ENCODE measurements at places on chromosomes 3 and 15.

DNA sequence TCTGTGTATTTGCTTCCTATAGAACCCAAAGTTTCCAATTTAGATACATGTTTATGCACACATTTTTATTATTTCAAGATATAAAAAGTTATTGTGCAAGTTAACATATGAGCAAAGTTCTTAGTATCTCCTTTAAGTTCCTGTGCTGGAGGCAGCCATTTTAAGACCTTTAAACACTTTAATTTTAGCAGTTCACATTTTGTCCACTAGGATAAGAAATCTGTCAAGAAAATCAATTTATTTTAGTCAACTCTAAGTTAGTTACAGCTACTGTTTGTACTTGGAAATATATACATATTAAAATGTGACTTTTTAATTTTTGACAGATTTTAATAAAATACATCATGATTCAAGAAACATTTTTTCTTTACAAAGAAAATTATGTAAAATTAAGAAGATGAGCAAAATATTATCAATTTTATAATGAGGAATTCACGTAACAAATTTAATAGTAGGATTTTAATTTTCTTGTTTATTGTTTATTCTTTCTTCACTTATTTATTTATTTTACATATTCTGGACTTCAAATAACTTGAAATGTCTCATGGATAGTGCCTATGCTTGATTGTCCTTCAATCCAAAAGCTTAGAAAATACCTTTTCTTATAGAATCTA lies 402.6 kb upstream of the GBE1 start:
- DNase-seq: no peak

DNA sequence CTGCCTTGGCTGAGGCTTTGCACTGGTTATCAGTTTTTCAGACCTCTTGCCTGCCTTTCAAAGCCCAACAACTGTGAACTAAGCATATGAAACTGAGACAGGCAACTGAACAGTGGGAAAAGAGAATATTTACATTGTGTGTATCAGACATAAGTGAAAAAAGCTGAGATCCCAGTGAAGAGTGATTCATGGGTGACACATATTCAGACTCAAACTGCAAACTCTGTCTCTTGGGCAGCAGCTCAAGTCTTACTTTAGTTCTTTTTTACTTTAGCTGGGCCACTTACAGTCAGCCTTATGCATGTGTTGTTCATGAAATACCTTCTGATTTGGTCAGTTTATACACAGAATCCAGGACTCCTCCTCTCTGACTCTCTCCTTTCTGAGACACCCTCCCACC lies 19.2 kb downstream of the SUCLG2 start:
- DNase-seq: no peak

DNA sequence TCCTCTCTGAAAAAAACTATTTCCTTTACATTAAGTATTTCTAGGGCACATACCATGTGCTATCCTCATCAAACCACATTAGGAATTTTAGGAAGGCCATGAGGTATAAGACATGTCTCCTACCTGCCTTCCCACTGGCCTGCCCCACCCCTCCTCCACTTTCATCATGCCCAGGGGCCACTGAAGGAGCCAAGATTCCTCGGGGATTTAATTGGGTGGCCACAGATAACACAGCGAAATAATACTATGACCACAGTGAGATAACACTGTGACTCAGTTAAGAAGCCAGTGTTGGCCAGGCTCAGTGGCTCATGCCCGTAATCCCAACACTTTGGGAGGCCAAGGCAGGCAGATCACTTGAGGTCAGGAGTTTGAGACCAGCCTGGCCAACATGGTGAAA lies 9.8 kb upstream of the BMF start:
- no peak for DNase-seq

DNA sequence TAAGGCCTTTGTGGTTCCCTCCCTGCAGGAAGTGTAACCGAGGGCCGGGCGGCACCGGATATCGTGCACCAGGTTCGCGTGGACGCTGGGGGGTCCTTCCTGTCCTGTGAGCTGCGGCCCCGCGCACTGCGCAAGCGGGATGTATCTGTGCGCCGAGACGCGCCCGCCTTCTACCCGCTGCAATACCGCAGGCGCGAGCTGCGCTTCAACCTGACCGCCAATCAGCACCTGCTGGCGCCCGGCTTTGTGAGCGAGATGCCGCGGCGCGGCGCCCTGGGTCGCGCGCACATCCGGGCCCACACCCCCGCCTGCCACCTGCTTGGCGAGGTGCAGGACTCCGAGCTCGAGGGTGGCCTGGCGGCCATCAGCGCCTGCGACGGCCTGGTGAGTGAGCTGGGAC lies 35.9 kb downstream of the SAXO2 start:
- DNase-seq: no peak

DNA sequence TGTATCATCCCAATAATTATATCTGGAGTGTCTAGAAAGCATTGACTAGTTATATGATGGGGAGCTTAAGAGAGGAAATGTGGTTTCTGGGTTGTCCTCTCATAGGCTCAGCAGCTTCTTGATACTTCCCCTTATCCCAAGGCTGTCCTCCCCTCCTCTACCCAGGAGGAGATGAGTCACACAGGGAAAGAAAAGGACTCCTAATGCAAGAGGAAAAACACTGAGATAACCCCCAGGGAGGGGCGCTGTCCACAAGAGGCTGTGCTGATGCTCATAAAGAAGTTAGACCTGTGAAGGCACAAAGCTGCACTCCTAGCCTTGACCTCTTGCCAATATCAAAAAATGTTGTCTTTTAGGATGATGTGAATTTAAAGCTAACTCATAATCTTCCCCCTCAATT lies 28.8 kb upstream of the GYG1 start:
- DNase-seq: no peak

DNA sequence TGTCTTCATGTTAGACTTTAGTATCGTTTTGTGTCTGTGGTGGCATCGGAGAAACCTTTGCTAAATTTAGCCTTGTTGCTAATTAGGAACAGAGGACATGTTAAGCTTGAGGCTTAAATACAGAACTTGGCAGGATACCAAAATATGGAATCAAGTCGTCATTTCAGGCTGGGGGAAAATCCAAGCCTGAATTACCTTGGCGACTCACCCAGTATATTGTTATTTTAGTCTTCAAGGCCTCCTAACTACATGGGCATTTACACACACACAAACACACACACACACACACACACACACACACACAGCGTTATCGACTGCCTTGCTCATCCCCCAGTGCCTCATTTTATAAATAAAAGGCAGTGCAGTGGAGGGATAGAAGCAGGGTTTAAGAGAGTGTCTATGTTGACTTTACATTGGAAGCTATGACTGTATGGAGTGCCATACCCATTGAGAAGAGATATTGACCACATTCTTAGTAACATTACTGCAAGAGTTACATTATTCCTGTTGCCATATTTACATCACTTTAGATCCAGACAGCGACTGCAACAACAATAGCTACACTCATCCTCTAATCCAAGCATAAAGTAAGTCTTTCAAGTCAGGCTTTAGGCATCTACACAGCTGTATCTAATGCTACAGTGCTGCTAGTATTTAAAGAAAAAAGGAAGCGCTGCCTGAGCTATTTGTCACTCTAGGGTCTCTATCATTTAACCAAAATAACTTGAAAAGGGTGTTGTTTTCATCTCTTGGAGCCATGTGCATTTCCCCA lies 210.8 kb upstream of the SEMA6D start:
- DNase-seq: no peak

- DNase-seq: no peak
Measured at GRCh38 chr3:52813810-52814209, 16.7 kb downstream of the ITIH4 start.

GRCh38 chr3:71785532-71786216 lies 726 bp upstream of the PROK2 start:
- no peak for DNase-seq

DNA sequence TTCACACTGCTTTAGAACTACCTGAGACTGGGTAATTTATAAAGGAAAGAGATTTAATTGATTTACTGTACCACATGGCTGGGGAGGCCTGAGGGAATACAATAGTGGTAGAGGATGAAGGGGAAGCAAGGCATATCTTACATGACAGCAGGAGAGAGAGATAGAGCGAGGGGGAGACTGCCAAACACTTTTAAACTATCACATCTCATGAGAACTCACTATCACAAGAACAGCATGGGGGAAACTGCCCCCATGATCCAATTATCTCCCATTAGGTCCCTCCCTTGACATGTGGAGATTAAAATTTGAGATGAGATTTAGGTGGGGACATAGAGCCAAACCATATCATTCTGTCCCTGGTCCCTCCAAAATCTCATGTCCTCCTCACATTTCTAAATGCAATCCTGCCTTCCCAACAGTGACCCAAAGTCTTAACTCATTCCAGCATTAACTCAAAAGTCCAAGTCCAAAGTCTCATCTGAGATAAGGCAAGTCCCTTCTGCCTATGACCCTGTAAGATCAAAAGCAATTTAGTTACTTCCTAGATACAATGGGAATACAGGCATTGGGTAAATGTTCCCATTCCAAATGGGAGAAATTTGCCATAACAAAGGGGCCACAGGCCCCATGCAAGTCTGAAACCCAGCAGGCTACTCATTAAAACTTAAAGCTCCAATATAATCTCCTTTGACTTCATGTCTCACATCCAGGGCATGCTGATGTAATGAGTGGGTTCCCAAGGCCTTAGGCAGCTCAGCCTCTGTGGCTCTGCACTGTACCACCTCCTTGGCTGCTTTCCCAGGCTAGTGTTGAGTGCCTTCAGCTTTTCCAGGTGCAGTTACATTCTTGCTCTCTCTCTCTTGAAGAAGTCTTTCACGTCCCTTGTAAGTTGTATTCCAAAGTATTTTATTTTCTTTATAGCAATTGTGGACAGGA lies 481.7 kb upstream of the TGFBR2 start:
- DNase-seq: no peak

- DNase-seq: no peak
Measured at GRCh38 chr3:61912158-61912557, 350.8 kb downstream of the PTPRG start.

GRCh38 chr15:68235022-68235421 lies 5.5 kb upstream of the CLN6 start:
- DNase-seq: no peak

GRCh38 chr3:34000301-34000700 lies 201.9 kb downstream of the PDCD6IP start:
- DNase-seq: no peak

GRCh38 chr15:37888356-37888755 lies 46.1 kb upstream of the TMCO5A start:
- DNase-seq: no peak

DNA sequence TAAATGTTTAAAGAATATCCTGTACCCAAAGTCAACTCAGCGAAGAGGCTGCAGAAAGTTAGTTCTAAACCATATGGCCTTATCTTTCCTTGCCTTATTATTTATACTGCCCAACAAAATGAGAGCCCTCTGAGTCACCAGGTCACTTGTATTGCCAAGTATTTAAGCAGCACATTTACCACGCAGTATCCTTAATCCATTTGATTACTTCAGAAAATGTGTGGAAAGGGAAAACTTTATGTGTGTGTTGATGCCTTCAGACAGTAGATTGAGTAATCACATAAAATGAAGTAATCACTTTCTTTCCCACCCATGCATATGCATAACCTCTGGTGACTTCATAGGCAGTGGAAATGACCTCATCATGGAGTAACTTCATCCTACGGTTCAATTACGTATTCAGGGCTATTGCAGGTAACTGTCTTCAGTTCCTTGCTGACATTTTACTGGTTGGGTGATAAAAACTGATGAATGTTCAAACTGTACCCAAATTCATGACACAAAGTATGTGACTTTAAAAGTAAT lies 7.5 kb upstream of the CADPS start:
- DNase-seq: no peak

DNA sequence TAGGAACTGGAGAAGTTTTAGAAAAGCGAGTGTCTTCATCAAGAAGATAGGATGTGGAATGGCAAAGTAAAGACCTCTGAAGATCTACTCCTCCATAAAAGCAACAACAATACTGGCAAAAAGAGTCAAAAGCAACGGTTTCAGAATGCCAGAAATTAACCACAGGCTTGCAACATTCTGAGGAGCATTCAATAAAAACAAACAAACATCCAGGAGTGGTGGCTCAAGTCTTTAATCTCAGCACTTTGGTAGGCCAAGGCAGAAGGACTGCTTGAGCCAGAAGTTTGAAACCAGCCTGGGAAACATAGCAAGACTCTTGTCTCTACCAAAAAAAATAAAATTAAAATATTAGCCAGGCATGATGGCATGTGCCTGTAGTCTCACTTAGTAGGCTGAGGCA lies 143.2 kb upstream of the HACD2 start:
- DNase-seq: no peak

- DNase-seq: no peak
Measured at GRCh38 chr3:104291437-104291851, 1075.3 kb upstream of the ALCAM start.
